ENCODE measurements at places on chromosomes 2 and 18.

DNA sequence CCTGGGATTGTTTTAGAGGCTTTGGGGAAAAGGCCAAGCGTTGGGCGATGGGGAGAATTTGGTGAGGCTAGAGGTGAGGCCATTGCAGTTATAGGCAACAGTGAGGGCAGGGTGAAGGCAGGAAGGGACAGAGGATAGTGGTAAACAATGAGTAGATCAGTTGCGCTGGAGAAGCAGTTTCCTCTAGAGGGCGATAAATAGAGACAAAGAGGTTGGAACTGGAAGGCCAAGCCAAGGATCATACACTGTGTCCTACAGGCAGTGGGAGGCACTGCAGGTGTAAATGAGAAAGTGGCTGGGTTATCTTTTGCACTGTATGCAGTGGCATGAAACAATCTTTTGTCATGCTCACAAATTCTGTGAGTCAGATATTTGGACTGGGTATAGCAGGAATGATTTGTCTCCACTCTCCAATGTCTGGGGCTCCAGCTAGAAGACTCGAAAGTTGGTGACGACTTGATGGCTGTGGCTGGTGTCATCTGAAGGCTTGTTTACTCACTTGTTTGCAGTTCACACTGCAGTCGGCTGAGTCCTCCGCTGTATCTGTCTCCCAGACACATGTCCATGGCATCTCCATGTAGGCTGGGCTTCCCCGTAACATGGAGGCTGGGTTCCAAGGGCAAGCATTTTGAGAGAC lies 82.1 kb downstream of the TNP1 start:
- no peak for DNase-seq

DNA sequence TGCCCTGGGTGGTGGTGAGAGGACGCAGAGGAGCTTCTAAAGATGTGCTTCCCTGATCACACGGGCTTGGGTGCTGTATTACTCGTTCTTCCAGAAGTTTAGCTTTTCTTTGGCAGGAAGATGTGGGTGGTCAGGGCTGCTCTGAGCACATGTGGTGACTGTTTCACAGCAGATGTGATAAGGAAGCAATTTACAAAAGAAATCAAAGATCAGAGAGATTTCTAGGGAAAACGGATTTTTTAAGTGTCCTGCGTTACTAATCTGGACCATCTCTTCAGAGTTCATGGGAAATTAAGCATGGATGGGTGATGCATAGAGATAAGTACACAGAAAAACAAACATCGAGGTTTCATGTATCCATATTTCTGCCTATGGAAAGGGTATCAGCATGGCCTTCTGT lies 99.4 kb downstream of the WDSUB1 start:
- DNase-seq, result no peak

GRCh38 chr18:2468051-2468450 lies 103.3 kb downstream of the METTL4 start:
- DNase-seq, result no peak

DNA sequence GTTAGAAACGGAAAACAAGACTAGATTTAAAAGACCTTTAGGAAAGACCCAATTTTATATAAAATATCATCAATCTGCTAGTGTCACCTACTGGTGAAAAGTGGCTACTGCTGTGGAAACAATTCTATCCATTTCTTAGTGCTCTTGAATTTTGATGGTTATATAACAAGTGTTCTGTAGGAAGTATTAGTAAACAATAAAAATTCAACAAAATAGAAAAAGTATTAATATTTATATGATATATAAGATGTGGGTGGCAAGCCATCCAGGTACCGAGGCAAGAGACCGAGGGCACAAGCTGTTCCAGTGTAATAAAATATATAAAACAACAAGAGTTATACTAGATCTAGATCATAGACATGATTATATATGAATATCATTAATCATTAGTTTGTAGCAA lies 6.2 kb upstream of the TMEM87B start:
- DNase-seq, result no peak

DNA sequence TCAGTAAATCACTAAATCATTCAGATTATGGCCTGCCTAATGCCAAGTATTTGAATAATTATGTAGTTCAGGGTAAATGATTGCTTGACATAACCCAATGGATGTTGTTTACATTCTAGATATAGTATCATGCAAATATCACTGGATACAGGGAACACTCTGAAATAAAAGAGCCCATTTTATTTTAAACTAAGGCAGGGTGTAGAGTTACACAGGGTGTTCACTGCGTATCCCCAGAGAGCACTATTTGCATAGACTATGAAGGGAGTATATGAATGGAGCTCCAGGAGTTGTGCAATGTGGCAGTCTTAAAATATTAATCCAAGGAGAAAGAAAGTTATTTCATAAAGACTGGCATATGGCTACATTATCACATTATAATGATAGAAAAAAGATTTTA lies 701.1 kb upstream of the KLHL29 start:
- no peak for DNase-seq

DNA sequence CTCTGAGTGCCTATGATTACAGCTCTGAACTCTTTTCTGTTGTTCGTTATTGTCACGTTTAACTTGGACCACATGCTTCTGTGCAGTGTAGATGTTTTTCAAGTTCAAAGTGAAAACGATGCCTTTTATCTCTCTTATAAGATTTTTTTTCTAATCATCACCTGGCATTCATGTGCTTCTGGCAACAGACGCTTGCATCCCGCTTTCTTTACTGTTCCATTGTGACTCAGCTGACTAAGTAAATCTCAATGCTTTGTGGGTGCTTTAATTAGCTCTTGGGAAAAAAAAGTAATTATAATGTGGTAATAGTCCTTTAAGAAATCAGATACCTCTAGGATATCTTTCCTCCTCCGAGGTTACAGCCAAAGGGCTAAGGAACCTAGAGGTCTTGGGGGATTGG lies 31.2 kb upstream of the RMP24 start:
- DNase-seq, result no peak

DNA sequence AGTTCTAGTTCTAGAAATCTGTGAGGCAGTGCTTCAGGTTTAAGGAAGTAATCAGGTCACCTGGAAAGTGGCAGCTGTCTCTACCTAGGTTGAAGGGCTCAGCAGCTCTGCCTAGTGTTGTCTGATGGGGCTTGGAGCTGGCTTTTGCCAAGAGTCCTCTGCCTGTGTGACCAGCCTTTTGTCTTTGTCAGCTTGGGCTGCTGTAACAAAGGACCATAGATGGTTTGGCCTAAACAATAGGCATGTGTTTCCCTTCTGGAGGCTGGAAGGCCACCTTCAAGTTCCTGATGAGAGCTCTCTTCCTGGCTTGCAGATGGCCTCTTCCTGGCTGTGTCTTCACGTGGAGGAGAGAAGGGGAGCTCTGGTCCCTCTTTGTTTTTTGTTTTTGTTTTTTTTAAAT lies 13.3 kb downstream of the UBE2F start:
- DNase-seq, result no peak

GRCh38 chr2:46082531-46083485 lies 214.4 kb upstream of the EPAS1 start:
- DNase-seq, result no peak

GRCh38 chr18:23240609-23240930 lies 105.3 kb downstream of the CABLES1 start:
- DNase-seq, result no peak

DNA sequence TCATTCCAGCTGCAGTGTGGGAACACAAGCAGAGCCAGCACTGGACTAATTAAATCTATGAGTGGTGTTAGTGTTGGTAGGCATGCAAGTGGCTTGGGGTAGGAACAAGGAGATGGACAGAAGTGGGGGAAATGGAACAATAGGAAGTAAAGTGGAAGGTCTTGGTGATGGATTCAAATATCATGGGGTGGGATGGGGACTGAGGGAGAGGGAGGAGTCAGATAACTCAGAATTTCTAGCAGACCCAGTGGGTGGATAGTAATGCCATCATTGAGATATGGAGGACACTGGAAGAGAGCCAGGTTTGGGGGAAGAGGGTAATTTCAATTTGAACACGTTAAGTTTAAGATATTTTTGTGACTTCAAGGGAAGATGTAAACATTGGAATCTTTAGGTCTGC lies 2.9 kb upstream of the LNPK start:
- DNase-seq, result no peak

DNA sequence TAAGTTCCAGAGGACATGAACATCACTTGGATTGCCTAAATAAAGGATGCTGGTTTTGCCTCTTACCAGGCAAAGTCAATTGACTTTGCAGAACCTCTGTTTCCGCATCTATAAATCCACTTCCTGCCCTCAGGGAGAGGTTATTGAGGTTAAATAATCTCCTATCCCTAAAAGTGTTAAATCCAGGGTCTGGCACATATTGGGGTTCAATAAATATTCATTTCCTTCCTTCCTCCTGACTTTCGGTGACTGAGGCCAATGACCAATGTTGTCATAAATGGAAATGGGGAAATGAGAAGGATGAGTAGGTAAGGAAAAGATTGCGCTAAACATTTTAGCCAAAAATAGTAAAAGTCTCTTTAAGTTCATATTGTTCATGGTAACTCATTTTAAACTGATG lies 16.0 kb downstream of the BCL2 start:
- DNase-seq, result no peak

DNA sequence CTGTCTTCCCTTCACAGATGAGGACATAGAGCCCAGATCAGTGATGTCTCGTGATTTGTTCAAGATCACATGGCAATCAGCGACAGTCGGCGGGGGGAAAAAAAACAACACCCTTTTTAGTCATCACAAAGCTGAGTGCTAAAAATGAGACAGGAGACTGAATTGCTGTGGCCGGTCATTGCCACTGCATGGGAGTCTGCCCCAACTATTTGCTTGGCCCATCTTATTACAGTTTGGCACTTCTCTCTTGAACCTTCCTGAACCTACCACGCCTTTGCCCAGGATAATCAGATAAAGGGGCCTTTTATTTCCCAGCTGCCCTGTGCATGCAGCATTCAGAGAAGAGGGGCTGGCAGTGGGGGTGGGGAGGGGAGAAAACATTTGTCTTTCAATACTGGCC lies 42.7 kb downstream of the SETBP1 start:
- DNase-seq, result no peak

DNA sequence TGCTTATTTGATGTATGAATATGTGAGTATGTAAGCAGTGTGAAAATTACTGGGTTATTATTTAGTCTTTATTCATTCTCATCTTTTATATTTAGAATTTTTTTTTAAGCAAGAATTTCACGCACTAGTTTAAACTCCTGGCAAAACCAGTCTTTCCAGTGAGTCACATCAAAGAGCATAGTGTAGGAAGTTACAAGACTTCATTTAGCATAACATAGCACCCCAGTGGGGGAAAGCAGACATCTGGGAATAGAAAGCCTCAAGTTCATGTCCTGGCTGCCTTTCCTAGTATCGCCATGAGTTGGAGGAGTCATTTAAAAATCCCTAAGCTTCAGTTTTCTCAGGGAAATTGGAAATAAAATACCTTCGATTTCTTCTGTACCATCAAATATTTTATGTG lies 408.3 kb downstream of the NUP35 start:
- DNase-seq, result no peak

All from stimulated activated CD8-positive, alpha-beta memory T cell treated with anti-CD3 and anti-CD28 coated beads, Interleukin-4, amount 100 ng/mL, for 24 hours (primary cell).